DMS79 treated with DMSO at 0.1 percent for 48 hours (cell line): ENCODE measurements at places on chromosomes 16 and 17.

- DNase-seq, result no peak
These were observed 277.1 kb downstream of the KCNJ2 start for GRCh38 chr17:70446446-70446845.

GRCh38 chr16:11432856-11433395 is 87.7 kb downstream of the RMI2 start:
- no peak for DNase-seq

- no peak for DNase-seq
These were observed 126.1 kb upstream of the PLCG2 start for GRCh38 chr16:81652798-81653505.

DNA sequence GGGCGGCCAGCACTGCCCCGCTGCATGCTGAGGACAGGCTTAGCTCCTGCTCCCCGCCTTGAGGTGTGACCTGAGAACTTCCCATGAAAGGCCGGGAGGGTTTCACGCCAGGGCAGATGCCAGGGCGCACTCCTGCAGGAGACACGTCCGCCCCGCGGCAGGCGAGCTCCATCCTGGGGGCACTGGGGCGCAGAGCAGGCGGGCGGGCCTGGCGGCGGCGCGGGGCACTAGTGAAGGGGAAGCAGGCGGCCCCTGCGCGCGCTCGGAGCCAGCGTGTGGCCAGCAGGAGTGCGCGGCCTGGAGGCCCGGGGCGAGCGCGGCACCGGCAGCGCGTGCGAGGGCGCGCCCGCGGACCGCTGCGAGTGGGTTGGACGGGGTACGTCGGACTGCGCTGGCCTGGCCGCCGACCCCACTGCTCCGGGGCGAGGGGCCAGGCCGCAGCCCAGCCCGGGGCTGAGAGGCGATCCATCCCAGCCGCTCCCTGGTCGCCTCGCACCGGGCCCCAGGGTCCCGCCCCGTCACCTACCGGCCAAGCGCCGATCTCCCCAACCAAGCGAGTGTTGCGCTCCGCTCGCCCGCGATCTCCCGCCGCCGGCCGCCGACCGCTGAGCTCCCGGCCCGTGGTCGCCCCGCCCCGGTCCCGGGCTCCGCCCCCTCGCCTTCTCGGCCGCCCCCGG is at the start of gene MAP3K14:
Gene MAP3K14 (minus strand): TSS at position 587 of the 677 bp plus-strand sequence. CDS start 26,275 bp downstream, outside the sequence.
- DNase-seq, result peak; percentile 48

GRCh38 chr16:73326770-73327470 is 279.0 kb upstream of the ZFHX3 start:
- no peak for DNase-seq

DNA sequence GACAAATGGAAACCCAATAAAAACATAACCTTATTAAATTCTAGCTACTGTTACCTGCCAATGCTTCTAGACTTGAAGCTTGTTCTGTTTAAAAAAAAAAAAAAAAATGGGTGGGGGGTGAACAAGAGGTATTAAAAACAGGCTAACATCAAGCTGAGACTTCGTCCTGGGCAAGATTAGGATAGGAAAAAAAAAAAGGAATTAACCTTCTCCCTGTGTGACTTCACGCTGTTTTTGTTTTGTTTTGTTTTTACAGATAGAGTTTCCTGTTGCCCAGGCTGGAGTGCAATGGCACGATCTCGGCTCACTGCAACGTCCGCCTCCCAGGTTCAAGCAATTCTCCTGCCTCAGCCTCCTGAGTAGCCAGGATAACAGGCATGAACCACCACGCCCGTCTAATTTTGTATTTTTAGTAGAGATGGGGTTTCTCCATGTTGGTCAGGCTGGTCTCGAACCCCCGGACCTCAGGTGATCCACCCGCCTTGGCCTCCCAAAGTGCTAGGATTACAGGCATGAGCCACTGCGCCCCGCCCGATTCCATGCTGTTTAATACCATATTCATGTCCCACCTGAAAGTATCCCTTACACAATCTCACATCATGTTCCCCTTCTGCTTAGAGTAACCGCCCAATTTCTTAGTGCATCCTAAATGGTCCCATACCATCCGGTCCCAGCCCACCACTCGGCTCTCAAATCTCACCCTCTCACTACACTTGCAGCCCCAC is 2.2 kb downstream of the USP31 start:
- no peak for DNase-seq

DNA sequence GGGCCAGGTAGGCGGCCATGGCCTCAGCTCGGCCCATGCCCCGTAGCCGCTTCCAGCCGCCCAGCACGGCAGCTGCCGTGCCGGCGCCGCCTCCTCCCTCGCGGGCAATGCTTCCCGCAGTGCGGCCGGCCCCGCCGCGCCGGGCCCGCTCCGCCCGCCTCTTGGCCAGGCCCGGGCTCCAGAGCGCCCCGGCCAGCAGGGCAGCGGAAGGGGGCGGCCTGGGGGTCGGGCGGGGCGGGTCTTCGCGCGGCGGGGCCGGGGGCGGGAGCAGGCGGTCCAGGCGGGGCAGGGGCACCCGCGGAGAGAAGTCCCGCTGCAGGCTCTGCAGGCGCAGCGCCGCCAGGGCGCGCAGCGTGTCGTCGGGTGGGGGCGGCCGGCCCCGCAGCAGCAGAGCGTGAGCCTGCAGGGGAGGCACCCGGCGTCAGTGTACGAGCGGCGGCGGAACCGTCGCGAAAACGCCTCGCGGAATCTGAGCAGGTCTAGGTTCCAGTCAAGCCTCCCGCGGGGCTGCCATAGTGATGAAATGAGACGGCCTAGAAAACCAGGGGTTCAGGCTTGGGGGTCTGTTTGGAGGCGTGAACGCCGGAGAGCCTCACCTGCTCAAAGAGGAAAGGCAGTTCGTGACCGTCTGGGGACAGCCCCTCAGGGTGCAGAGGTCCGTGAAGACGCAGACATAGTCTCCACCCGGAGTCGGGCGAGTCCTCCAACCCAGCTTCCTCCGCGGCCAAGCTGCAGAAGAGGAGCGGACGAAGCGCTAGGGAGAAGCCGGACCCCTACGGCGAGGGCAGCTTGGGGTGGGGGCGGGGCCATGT is 6.6 kb downstream of the PLEKHH3 start:
- no peak for DNase-seq

DNA sequence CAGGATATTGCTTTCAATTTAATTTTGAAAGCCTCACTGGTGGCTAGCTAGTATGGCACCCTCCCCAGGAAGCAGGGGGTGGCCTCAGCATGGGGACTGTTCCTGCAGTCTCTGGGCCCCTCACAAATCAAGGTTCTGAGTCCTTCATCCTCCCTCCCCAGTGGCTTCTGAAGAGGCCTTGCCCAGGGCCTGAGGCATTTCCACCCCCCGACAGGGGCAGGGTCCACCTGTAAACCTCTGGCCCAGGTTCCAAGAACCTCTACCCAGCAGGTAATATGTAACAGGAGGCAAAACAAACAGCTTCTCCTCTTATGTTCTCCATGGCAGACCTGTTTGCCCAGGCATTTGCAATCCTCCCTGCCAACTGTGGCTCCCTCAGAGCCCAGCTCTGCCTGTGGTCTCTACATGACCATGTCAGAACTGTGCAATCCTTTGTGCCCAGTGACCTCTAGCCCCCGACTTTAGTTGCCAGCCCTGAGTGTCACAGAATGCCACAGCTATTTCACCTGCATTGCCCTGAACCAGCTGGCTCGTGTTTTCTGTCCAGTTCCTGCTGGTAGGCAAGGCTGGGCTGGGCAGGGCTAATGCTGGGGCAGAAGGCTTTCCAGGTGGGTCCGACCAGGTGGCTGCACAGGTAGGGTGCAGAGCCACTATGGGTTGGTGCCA is 14.3 kb downstream of the ACSF2 start:
- DNase-seq, result peak; percentile 81

DNA sequence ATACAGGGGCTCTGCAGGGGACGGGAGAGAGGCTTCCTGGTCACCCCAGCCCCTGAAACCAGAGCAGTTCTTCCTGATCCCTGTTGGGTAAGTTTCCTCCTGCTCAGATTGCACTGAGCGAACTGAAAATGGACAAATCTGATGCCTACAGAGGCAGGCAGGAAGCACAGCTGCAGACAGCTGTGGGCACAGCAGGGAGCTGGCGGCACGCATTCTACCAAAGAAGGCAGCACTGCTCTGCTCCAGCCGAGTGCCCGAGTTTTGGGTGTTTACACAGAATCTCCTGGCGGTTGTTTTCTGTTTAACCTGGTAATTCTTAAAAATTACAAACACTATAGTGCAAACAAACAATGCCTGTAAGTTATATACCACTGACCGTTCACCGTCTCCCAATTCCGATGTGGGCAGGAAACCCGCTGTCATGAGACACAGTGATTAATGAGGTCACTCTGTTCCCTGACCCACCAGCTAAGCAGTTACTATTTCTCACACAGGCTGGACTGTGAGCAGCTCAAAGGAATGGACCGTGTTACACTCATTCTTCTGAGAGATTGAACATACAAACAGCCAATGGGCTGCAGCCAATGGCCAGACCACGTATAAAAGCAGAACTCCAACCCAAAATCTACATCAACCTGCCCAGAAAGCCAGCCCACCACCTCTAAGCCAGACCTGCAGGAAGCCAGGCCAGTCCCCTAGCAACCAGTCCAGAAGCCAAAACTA is 25.5 kb downstream of the NSMCE1 start:
- DNase-seq, result no peak

DNA sequence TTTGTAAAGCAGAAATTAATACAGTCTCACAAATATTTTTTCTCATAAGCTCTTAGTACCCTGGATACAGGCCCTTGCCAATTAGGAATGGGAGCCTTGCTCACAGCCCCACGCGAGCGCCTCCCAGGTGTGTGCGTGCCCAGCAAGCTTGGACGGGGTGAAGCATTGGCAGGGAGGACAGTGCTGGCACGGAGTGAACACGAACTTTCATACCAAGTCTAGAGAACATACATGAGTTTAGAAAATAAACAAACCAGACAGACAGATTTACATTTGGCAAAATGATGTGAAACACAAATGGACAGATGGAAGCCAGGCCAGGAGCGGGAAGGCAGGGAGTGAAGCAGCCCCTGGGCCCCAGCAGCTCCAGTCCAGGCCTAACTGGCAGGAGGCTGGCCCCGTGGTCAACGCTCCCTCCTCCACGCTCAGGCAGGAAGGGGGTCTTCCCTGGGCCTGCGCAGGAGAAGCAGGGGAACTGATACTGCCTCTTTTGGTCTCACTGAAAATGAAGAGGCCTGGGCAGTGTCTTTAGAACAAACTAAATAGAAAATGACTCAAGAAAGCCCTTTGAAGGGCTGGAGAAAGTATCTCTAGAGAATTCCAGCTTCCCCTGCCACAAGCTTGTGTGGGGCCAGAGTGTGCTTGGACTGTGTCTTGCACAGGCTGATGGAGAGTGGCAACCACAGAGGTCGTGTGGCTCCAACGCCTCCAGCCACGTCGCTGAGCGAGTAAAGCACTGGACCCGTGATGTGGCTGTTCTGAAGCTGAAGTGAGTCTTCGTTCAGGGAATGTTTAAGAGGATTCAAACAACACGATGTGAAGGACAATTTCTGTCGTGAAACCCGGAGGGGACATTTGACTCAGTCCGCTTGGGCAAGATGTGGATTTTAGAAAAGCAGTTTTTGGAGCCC is 9.9 kb upstream of the FOXJ1 start:
- DNase-seq, result no peak

DNA sequence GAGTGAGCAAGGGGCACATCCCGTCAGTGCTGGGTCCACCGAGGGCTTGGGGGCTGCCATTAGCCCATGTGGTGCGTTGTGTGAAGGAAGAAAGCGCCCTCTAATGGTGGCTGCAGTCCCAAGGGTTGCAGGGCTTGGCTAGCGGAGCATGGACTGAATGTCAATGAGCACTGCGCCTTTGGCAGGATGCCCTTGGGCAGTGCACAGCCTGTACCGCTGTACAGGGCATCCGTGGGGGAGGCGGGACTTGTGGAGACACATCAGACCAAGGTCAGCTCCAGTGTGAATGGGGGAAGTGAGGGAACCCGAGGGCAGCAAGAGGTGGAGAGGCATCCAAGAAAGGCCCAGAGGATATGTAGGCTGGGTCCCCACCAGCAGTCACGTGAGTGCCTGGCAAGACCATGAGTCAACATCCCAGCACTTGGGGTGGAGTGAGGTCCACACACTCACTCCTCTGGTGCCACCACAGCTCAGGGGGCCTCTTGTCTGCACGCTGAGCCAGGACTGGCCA is 75.5 kb upstream of the MED9 start:
- no peak for DNase-seq

DNA sequence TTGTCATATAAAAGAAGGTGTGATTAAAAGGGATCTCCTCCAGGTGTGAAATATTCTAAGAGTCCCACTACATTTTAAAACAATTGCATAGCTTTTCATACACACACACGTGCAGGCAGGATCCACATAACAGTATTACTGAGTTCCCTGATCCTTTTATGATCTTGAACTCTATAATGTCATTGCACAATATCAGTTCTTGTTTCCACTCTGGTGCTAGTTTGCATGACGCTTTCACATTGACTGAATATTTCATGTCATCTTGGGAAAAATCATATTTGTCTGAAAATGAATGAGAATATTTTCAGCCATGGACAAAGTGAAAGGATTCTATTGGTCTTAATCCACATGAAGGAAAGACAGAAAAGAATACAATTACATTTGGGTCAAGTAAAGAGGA is 703.8 kb downstream of the CDH8 start:
- no peak for DNase-seq

DNA sequence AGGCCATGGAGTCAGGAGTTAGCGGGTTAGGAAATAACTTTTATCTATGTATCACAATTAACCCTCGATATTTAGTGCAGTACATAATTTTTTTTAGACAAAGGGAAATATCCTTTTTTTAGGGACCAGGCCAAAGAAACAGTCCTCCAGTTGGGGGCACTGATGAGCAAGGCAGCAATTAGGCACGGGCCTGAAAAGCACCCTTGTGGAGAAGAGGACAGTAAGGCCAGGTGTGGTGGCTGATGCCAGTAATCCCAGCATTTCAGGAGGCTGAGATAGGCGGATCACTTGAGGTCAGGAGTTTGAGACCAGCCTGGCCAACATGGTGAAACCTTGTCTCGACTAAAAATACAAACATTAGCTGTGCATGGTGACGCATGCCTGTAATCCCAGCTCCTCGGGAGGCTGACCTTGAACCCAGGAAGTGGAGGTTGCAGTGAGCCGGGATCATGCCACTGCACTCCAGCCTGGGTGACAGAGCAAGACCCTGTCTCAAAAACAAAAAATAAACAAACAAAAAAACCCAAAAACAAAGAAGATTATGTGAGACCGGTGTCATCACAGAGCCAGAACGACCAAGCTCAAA is 158.3 kb upstream of the NOL11 start:
- no peak for DNase-seq

DNA sequence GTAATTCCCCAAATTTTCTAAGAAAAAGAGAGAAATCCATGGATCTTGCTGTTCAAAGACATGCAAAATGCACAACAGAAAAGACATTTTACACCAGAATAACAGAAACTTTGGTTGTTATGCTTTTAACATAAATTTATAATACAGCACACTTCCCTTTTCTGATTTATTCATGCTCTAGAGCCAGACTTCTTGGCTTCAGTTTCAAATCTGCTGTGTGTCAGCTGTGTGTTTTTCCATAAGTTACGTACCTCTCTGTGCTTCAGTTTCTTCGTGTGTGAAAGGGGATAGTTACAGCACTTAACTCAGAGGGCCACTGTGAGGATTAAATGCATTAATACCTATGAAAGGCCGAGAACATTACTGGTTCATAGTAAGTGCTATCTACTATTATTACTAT is 6.8 kb upstream of the CCL3L1 start:
- DNase-seq, result no peak

- no peak for DNase-seq
These were observed 58.3 kb downstream of the RAB11FIP4 start for GRCh38 chr17:31449746-31450145.
